ENCODE measurements at places on chromosomes 4 and X.
A peak's percentile ranks its signal among the peaks of the same experiment; 100 is the strongest.

- DNase-seq, result no peak
These were observed 50.8 kb downstream of the GRIA2 start for GRCh38 chr4:157271166-157271869.

- no peak for DNase-seq
These were observed 15.8 kb downstream of the HTRA3 start for GRCh38 chr4:8285143-8285975.

DNA sequence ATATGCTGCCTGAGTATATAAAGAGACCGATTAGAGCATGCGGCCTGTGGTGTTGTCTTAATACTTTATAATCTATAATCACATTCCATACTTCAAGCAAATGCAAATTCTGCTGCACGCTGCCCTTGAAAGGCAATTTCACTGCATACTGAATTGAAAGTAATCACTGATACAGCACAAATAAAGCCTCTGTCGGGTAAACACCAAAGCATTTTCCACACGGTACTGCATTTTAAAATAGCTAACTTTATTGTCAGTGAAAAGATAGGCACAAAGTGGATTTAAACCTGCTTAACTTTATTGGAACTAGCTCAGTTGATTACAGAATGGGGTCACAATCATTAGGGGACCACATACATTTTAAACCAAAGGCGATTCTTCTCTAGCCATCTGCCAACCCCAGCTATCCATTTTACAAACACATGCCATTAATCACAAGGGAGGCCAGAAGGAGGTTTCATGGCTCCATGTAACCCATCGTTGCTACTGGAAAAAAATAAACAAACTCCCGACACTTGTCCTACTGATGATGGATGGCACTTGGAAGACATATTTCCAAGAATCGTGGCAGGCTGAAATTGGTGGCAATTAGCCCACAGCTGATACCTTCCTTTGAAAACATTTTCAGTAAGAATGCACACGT, 65.9 kb downstream of the AMOT start:
- no peak for DNase-seq

DNA sequence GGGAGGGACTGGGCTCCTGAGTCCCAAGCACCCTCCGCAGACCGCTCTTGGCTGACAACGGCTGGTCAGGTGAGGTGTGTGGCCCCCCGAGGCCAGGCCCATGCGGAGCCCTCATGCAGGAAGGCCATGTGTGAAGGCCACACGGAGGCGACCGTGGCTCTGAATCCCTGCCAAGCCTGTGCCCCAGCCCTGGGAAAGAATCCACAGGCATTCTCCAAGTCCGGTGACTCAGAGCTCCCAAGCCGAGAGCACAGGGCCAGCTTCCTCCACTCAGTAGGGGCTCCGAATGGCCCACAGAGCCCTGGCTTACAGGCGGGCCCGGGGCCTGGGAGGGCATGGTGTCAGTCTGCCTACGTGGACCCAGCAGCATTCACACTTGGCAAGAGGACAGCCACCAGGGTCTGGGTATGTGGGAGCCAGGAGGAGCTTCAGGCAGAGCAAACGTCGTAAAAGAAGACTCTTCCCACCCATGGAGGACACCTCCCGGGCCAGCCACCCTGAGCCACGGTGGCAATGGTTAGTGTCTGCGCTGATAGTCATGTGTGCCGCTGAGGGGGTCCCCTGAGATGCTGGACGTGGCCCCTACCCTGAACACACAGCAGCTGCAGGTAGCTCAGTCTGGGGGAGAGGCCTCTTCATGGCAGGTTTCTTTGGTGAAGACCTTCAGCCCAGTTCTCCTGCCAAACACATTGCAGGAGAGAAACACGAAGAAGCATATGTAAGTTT, 105.7 kb downstream of the PSAPL1 start:
- no peak for DNase-seq

DNA sequence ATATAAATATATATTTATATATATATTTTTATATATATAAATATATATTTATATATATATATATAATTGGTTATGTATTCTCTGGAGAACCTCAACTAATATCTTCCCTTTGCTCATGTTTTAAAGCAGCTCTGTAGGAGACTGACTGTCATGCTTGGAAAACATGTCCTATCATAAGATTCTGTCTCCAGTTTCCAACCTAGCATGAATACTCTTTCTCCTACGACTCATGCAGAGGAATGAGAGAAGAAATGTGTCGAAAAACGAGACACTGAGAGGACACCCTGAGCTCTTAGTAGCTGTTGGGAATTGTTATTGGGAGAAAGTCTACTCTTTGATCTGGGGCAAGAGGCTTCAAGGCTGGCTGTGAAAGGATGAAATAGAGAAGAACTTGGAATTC, 166.5 kb upstream of the SLIT2 start:
- DNase-seq, result no peak

GRCh38 chrX:29617725-29618124, 597.6 kb upstream of the MAGEB2 start:
- DNase-seq, result no peak

GRCh38 chrX:35040871-35041270, 98.3 kb downstream of the FAM47B start:
- no peak for DNase-seq

DNA sequence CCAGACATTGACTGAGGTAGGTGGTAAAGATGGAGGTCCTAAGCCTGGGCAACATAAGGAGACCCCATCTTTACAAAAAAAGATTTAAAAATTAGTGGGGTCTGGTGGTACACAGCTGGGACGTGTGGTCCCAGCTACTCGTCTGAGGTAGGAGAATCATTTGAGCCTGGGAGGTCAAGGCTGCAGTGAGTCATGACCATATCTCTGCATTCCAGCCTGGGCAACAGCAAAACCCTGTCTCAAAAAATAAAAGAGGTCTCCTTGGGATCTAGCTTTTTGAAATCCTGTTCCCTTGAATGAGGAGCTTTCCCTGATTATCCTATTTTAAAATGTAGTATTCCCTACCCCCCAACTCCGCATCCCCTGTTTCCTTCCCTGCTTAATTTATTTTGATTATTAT, 78.7 kb upstream of the OGT start:
- DNase-seq, result no peak

GRCh38 chr4:147829401-147830101, 97.7 kb downstream of the ARHGAP10 start:
- no peak for DNase-seq

DNA sequence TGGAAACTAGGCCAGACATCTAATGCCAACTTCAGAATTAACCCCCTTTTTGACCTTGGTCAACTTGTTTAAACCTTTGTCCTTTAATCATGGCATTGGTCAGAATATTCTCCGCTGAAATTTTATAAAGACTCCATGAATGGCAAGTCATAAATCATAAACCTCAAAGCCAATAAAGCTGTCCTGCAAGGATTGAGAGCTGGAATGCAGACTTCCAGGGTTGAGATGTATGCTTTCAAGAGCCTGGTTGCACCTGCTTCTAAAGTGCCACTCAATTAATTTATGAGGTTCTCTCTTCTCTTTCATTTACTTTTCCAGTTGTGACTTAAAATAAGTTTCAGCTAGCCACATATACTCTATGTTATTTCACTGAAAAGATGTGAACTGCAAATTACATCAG, 136.2 kb upstream of the HCCS start:
- DNase-seq, result no peak

DNA sequence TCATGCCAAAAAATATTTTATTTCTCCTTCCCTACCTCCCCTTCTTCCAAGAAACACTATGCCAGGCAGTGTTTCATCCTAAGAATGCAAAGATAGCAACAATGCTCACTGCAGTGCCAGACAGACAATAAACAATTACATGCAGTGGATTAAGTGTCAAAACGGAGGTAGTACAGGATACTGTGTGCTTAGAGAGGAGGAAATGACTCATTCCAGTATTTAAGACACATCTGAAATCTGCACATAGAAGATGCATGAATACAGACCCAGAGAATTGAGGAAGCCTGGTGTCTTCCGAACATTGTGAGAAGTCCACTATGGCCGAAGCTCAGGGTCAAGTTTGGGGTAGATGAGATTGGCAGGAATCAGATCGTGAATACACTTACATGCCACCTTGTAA, 326.4 kb downstream of the PPP3CA start:
- DNase-seq, result no peak

DNA sequence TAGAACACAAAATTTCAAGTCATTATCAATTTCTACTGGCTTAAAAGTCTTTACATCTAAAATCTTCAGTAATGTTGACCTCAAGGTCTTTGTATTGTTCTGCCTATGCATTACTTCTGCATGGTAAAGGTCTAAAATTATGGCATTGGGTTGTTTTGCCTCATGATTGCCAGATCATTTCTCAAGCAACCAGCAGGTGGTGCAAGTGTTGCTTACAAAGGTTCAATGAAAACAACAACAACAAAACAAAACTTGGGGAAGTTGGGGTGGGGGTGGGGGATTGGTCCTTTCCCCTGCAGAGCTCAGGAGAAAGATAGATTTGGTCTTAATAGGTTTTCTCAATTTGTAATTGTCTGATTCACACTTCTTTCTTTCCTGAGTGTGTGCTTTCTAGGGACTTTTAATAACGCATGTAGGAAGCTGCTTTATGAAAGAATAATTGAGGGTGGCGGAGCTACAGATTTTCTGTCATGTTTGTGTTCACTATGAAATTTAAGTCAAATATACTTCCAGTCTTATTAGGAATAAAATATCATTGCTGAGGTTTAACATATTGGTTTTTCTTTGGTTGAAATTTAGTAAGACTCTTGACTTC, 145.1 kb downstream of the COL4A5 start:
- DNase-seq, result no peak

DNA sequence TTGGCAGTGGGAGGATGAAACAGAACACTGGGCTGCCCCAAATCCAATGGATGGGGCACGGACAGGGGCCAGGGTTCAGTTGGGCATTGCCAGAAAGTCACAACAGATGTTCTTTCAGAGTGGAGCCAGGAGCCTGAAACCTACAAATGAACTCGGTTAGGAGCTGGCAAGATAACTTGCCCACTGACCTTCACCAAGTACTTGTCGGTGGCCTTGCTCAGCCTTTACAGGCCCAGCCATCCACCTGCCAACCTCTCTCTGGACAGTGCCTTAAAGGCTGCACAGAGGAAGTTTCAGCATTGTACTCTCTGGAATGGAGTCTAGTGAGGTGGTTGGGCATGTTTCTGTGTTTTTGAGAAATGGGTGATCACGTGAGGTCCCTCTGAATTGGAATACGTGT, 87.1 kb upstream of the USP9X start:
- DNase-seq, result no peak

- no peak for DNase-seq
These were observed 918 bp upstream of the FGFRL1 start for GRCh38 chr4:1010395-1011021.

DNA sequence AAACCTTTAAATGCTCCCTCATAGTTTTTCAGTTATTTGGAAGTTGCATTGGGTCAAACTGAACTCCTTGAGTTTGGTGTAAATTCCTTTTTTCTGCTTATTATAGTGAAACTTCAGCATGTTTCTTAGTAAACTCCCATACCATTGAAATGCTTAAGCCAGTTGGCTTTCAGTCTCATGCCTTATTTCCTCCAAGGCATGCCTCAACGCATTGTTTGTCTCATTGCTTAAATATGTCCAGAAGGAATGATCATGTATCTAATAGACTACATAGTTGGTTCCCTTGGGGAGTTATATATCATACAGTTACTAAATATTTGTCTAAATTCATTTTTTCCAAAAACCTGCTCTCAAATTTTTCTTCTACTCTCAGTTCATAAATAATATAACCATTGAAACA, 114.0 kb downstream of the STOX2 start:
- no peak for DNase-seq

DNA sequence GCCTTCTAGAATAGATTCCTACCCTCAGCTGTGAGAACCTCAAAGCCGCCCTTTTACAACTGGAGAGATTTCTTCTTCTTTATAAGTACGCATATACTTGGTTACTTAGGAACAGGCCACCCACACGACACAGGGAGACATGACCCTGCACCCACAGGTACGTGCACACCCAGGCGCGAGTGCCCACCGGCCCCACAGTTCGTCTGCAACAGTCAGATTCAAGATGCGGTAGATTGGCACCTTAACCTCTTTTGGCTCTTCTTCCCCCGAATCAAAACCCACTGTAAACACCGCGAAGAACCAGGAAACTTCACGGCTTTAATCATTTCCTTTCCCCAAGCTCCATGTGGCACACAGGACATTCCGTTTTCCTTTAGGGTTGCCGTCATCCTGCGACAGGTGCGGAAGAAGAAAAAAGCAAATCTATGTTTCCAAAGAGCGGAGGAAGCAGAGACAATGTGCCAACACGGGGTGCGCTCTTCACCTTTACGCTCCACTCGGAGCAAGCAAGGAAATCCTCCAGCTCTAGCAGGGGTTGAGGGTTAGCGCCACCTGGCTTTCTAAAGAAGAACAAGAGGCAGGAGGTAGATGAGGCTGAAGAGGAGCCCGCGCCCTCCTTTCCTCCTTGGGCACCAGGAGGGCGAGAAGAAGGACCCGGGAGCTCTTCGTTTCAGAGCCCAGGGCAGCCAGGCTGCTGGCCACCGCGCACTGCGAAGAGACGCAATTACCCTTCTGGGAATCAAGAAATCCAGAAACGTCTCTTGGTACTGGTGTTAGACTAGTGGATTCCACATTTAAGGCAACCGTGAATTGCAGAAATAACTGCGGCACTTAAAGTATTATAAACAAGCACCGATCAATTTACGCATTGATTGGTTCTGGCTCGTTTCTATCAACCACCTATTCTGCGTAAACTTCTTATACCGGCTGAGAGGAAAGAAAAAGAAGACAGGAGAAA, 35.7 kb downstream of the HAND2 start:
- DNase-seq, result no peak

DNA sequence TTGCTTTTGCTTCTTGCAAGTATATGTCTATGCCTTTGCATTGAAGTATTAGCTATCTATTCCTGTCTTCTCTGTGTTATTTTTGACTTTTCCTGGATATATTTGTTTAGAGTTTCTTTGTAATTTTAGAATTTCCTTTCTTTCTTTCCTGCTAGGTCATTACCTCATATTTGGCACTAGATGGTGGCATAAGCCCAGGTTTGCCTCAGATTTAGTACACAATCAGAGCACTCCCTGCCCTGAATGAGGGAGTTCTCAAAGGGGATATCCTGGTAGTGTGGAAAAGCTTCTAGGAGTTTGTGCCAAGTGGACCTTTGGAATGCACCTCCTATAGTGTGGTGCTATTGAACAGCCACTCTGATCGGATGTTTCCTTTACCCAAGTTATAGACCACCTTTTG, 181.6 kb downstream of the UGT8 start:
- peak; percentile 8 for DNase-seq

- DNase-seq, result no peak
These were observed 830.5 kb downstream of the PDHA2 start for GRCh38 chr4:96670381-96670780.

- DNase-seq, result no peak
These were observed 207.6 kb downstream of the NAF1 start for GRCh38 chr4:162959046-162959445.

Data from NCI-H1105 (cell line).